ENCODE measurements at places on chromosomes 7 and 10.

GRCh38 chr10:2905851-2906250, 161.5 kb upstream of the PFKP start:
- DNase-seq: no peak

DNA sequence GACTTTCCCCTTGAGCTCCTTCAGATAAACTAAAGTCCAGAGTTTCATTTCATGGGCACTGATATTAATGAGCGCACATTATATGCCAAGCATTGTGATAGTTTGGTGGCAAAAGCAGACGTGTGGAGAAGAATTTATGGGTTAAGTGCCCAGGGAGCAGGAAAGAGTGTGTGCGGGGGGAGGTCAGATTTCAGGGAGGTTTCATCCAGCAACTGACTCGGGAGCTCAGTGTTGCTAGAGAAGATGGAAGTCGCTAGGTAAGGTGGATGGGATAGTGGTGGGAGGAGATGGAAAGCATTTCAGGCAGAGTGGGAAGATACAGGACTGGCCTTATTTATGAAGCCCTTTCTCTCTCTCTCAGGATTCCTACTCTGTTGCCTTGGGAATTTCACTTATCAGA, 223.0 kb downstream of the SNX10 start:
- DNase-seq: no peak

- no peak for DNase-seq
These were observed 8.1 kb downstream of the SGMS1 start for GRCh38 chr10:50615658-50616057.

DNA sequence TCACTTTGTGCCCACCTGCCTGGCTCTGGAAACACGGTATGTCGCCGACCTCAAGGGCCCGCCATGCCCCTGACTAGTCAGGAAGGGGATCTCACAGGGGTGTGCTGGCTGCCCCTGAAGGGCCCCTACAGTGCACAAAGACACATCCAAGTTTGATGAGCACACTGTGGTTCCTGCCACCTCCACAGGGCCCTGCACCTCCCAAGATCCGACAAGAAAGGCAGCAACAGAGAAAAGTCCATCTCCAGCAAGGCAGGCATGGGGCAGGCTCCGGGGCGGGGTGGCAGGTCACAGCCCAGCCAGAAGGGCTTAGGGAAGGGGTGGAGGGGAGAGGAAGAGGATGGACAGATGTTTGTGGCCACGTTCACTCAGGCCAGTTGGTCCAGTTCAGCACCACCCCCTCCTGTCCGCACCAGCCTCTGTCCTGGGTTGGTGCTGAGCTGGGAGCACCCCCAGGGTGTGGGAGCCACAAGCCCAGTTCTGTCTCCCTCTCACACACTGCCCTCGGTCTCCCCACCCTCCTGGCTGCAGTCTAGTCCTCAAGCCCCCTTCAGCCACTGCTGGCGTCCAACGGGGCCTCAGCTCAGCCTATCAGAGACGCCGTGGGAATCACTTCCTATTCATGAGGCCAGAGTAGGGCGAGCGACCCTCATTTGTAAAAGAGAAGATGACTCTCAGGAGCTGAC, 11.5 kb downstream of the DRGX start:
- DNase-seq: no peak

DNA sequence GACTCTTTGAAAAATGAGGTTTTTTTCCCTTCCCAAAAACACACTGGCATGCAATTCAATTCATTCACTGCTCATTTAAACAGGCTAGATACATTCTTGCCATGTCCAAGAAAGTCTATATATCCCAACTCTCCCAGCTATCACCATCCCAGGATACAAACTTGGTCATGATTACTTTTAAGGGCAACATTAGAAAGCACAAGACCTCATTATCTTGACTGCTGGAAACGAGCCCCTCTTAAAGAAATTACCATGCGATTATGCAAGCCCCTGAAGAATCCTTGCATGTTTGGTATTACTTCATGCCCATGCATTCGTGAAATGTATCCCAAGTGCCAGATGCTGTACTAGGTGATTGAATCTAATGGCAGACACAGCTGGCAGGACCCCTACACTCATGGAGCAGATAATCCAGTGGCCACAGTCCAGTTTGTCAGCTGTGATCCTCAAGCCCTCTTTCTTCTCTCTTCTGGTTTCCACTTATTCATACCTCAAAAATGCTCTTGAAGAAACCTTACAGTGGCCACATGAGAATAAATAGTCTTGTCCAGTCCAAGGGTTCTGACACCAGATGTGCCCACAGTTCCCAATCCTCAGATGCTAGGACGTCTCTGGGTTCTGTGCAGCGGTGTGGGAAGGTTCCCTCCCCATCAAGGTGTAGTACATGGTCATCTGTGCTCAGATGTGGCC, 103.7 kb upstream of the HABP2 start:
- DNase-seq: no peak

DNA sequence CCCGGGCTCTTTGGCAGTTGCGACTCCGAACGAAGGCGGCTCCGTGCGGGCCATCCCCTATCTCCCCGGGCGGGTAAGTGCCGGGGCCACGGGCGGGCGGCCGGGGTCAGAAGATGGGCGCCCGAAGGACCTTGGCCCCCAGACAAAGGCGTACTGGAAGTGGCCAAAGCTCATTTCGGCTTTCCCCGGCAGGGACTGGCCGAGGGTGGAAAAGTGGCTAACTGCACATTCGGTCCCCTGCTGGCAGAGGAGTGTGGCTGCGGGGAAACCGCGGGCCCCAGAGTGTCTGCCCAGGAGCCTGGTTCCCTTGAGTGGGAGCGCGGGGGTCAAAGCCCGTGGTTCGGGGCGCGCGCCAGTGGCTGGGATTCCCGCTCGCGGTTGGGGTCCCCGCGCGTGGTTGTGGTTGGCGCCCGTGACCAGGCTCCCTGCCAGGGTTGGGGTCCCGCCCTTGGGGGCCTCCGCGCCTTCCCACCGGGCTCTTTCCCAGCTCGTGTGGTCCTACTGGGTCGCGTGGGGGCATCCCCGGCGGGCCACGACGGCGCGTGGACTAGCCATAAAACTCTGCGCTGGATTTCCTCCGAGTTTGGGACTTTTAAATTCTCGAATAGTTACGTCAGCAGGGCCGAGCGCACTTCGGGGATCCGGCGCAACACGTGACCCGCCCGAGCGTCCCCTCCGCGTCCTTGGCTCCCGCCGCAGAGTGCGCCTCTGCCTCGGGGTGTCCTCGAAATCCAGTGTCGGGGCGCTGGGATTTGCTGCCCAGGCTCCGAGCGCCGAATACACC, 124.4 kb downstream of the TACC2 start:
- no peak for DNase-seq

GRCh38 chr10:67934336-67934735, 49.9 kb downstream of the SIRT1 start:
- DNase-seq: no peak

GRCh38 chr7:107166736-107167426, 1.9 kb upstream of the HBP1 start:
- DNase-seq: no peak

DNA sequence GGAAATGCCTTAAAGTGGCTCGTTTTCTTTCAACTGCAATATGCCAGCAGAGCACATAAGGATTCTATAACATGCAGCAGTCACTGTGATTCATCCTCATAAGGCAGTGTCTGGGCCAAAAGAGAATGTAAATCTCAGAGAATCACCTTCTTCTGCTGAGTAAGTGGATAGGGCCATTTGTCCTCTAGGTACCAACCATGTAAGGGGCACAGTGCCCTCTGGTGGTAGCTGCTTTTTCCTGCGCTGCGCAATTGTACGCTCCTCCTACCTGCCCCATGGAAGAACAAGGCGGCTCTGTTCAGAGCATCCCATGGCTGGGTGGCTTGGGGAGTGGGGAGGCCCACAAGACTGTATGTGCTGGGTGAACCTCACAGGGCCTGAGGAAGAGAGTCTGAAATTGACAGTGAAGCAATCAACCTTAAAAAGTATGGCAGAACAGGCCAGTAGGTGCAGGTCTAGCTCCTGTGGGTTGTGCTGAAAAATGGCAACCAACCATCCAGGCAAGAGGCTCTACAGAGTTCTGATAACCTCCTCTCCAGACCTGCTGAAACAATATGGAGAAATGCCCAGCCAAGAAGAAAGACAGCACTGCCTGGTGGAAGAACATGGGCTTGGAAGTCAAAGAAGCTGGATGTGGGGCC, 78.6 kb upstream of the C10orf90 start:
- DNase-seq: peak; percentile 14

GRCh38 chr10:11157292-11158076, 139.8 kb downstream of the CELF2 start:
- no peak for DNase-seq

DNA sequence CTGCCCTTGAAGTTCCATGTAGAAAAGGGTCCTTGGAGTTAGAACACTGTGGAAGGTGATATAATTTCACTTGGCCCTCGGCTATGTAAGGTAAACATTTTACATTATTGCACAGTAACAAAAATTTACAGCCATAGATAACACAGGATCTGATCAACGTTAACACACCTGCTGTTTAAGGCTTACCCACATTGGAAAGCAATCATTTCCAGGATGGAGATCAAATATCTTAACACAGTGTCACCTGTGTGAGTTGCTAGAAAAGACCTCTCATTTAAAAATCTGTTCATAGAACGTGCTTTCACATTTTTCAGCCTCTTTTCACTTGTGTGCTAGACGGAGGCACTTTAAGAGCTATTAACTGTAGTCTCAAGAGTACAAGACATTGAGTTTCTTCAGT, 1.9 kb downstream of the TMEM229A start:
- DNase-seq: no peak

DNA sequence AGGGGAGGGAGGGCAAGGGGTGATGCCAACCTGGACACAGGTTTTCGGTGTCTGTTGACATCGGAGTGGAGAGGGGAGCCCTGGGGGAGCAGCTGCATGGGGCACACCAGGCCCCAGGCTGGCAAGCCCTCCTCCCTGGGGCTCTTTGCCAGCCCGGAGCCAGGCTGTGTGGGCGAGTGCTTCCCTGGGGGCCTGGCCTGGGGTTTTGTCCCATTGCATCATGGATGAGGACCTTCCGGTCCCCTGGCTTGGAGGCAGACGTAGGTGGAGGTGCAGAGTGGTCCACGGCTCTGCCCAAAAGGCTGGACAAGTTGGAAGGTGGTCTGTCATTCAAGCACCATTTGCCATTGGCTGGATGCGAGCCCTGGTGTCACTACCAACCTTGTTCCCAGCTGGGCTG, 34.8 kb downstream of the ZMIZ1 start:
- DNase-seq: no peak

DNA sequence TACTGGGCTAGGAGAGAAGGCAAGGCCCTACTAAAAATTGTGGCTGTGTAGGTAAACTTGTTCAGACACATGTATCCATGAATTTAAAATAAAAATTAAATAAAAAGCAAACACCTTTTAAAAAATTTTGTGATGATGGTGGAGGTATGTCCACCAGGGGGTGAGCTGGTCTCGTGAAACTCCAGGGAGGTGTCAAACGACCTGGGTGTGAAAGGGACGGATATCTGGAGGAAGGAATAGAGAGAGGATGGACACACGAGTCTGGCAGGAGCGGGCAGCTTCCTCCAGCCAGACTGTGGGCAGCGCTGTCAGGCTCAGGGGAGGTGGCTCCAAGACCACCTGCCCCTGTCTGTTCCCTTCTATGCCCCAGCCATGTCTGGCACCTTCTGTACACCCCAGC, 34.8 kb upstream of the DMBT1 start:
- no peak for DNase-seq

DNA sequence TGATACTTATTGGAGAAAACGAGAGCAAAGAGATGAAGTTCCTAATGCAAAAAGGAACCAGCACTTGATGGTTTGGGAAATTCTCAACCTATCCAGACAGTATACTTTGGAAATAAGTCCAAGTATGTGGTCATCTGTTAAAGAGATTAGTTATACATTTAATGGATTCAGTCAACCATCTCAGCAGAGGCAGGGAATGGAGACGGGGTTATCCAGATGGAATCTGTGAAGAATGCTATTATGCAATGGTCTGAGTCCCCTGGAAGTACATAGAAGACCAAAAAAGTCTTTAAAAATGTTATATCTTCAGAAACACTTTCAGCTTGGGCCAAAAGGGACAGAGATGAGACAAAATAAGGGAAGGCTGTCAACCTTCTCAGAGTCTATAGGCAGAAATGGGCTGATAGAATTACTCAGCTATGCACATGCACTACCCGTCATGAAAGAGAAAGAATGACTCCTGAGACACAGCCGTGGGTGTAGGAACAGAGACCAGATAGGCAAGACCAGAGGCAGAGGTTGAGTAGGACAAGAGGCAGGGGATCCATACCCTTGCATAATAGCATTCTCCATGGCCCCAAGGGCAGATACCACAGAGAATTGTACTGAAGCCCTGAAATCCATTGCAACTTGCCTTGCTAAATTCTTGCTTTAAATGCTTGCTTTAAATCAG, 738.8 kb upstream of the POT1 start:
- no peak for DNase-seq

GRCh38 chr7:71905821-71906220, 506.3 kb downstream of the CALN1 start:
- no peak for DNase-seq

DNA sequence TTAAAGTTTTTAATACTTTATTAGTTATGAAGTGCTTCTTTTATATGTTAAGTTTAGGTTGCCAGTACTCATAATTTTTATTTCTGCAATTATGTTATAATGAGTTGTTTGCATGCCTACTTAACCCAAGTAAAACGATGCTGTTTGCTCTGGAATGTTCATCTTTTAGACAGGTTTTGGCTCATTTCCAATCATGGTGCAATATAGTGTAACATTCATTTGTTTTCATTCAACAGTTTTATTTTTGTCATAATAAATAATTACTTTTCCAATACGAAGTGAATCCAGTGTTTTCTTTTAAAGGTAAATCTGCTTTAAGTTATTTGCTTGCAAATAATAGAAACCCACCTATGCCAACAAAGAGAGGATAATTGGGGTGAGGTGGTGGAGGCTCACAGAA, 22.1 kb downstream of the ARL5B start:
- DNase-seq: no peak

DNA sequence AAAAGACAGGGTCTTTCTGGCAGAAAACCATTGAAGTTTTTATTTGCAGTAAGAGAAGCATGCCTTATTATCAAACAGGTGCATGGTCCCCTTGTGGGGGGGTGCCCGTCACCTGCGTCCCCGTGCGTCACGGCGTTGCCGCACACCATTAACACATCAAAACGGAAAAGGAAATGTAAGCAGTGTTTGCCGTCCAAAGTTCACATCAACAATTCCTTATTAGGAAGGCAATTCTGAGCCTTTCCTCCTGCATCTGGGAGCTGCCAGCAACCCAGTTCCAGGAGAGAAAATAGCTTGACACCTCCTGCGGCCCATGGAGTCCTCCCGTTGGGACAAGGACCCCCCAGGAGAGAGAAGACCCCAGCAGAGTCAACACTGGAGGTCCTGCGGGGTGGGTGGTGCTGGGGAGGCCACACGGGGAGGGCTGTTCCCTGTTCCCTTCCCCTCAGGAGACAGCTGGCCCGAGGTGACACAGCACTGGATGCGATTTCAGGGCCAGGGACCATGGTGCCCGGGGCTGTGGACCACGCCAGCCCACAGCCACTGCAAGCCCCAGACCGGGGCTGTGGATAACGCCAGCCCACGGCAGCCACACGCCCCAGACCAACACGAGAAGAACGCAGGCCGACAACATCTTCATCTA, 39.5 kb downstream of the DIP2C start:
- no peak for DNase-seq

GRCh38 chr7:6639627-6640026, 2.5 kb downstream of the ZNF316 start:
- no peak for DNase-seq

All from NCI-H1930 (cell line).